Stimulated activated CD4-positive, alpha-beta T cell treated with anti-CD3 and anti-CD28 coated beads, Interleukin-1b, Interleukin-23, amount 100 ng/mL, for 1 hour (primary cell): ENCODE measurements at places on chromosomes 16 and 17.

DNA sequence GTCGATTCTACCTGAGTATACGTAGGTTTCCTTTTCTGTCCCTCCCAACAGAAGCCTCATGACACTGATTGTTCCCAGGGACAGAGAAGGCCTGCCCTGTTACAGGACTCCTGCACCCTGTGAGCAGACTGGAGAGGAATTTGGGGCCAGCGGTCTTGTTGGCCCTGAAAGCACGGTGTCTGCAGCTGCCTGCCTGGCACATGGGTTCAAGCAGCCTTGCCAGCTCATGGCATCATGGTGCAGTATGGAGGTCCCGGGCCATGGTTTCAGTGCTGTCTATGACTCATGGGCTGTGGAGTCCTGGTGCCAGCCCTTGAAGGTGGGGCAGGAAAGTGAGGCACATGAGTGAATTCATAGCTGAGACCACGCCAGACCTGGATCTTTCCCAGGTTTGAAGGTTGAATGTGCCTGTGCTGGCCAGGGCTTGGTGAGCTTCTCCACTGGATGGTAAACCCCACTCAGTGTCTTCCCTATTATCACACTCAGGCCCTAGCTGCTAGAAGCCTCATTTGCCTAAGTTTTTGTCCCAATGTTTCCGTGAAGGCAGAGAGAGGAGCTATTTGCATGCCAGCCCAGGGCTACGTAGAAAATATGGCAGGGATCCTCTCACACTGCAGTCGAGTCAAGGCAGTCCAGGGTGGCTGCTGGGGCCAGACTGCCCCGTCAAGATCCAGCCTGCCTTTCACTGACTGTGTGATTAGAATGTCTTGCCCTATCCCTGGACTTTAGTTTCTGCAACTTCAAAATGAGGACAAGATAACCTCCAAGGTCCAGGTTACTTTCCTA is 277.2 kb upstream of the CCL2 start:
- DNase-seq = no peak

- no peak for DNase-seq
These were observed 177.8 kb upstream of the GSE1 start for GRCh38 chr16:85435286-85435685.

GRCh38 chr17:55492781-55493341 is 18.4 kb downstream of the SMIM36 start:
- DNase-seq = no peak

GRCh38 chr17:83183145-83183948 is 103.9 kb downstream of the METRNL start:
- no peak for DNase-seq

- no peak for DNase-seq
These were observed 592 bp downstream of the GCSH start for GRCh38 chr16:81095653-81095952.

- no peak for DNase-seq
These were observed 71.3 kb downstream of the AMFR start for GRCh38 chr16:56354016-56354415.

- no peak for DNase-seq
These were observed 44.4 kb upstream of the SCNN1B start for GRCh38 chr16:23257682-23258081.

GRCh38 chr17:82177276-82177675 is 35.4 kb downstream of the CCDC57 start:
- no peak for DNase-seq

GRCh38 chr16:51637770-51638094 is 486.7 kb upstream of the SALL1 start:
- DNase-seq = no peak

- DNase-seq = no peak
These were observed 111.2 kb downstream of the SHISA9 start for GRCh38 chr16:13012601-13013000.

- DNase-seq = no peak
These were observed 291.1 kb downstream of the FOXL1 start for GRCh38 chr16:86869288-86870022.

DNA sequence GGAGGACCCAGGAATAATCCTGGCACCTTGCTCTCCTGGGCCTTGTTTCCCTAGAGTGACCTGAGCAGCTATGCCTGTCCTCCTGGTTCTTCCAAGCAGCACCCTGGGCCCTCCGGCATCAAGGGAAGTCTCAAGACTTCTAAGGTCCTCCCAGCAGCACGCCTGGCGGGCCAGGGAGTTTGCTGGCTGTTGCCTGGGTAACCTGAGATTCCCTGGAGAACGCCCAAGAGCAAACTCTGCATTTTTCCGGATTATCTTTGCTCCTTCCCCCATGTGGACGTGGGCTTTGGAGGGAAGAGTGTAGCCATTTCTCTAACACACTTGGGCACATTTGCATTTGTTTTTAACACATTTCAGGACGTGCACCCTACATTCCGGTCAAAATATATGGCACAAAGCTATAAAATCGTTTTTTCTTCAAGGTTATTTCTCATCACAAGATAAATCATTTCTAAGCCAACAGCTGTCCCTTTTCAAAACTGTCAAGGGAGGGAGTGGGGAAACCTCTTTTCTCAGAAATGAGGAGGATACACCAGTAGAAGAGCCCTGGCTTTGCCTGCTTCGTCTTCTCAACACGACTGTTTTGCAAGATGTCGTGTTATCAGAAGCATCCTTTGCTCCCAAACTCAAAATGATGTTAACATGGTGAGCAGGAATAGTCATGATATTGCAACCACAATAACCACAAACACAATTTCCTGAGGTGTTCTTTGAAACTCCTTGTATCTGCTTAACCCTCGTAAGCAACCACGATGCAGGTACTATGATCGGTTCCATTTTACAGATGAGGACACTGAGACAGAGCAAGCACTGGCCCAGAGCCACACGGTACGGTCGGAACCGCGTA is 116.5 kb downstream of the ADCY9 start:
- DNase-seq = no peak

DNA sequence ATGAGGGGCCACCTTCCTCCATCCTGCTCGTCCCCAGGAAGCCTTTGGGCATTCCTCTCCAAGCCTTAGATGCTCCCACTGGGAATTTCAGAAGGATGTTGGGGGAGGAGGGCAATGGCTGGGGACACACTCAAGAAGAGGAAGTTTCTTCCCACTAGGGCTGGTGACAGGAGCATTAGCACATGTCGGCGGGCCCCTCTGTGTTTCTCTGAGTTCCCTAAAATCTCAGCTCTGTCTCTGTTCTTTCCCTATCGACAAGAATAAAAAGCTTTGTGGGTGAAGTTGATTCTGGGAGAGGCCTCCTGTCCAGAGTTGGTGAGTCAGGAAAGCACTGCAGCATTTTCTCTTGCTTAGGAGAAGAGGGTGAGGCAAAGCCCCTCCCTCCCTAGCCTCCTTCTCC is 19.7 kb upstream of the C17orf107 start:
- DNase-seq = no peak

DNA sequence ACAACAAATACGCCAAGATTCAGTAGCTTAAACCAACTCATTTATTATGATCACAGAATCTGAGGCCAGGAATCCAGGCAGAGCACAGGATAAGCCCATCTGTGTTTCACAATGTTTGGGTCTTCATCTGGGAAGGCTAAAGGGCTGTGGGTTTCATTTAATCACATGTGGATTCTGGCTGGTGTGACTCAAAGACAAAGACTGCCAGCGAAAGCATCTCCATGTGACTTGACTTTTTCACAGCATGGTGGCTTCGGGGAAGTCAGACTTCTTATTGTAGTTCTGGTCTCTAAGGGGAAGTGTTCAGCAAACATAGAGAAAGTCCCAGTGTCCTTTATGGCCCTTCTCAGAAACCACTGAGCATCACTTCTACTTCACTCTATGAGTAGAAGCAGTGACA is 1014.4 kb upstream of the GOT2 start:
- no peak for DNase-seq

DNA sequence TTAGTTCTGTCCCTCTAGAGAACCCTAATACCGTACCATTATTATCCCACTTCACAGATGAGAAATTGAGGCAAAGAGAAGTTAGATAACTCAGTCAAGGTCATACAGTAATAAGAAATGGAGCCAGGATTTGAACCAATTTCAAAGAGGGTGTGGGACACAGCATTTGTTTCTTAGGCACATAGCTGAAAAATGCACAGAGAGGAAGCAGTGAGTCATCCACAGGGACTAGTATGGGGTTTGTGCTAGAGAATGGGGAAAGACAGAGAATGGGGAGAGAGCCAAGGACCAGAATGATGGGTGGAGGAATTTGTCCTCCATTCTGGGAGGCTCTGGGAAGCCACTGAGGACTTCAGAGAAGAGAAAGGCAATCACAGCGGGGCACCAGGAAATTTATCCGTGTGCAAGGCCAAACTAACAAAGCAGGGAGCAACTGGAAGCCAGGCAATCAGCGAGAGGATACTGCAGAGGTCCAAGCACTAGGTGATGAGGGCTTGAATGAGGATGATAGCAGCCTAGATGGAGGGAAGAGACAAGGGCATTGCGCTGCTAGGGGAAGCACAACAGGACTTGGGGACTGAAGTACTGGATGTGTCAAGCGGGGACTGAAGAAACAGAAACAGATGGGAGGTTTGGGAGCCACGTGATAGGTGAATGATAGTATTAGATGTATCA is 78.1 kb upstream of the ZFHX3 start:
- DNase-seq = no peak

DNA sequence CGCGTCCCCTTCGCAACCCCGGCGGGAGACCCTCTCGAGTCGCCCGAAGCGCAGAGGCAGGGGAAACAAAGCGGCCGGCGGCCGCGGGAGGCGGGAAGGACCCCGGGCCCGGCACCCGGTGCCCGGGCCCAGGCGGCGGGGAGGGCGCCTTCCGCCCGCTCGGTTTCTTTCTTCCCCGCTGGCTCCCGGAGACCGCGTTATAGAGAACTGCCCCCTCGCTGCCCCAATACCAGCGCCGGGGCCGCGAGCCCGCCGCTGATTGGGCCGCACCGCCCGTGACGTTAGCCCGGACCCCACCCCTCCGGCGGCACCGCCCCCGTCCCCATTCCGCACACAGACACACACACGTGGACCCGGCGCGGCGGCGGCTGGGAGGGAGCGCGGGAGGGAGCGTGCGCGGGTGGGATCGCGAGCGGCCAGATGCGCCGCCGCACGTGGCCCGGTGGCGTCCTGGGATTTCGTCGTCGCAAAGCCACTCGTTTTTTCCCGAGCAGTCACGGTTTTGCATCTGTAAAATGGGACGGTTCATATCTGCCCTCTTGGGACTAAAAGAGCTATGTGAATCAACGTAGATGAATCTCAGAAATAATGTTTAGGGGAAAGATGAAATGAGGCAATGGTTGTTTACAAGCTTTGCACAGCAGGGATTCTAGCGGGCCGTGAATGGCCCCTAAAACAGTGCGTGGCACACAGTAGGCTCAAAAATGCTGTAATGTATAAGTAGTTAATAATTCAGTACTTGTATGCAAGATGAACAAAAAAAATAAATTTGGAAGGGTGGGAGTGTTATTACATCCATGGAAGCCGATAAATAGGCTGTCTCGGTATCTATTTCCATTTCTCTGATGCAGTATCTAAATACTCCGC is at the start of gene EPOP:
TSS of gene EPOP (minus strand) at position 209 of the 867 bp plus-strand sequence. CDS start 462 bp downstream, outside the sequence.
- peak; percentile 91 for DNase-seq

DNA sequence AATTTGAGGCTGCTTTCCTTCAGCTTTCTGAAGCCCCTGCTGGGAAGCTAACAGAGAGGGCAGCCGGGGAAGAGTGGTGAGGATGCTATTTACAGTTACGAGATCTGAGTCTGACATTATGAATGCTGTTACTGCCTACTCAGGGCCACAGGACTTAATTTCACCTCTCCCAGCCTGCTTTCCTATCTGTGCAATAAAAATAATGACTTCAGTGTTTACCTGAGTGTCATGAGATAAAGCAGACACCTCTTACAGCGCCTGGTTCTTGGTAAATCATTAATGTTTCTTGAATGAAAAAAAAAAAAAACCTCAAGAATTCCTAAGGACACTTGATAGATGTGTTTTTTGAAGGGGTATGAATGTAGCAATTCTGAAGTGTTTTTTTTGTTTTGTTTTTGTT is 24.2 kb upstream of the CPHXL start:
- DNase-seq = no peak

DNA sequence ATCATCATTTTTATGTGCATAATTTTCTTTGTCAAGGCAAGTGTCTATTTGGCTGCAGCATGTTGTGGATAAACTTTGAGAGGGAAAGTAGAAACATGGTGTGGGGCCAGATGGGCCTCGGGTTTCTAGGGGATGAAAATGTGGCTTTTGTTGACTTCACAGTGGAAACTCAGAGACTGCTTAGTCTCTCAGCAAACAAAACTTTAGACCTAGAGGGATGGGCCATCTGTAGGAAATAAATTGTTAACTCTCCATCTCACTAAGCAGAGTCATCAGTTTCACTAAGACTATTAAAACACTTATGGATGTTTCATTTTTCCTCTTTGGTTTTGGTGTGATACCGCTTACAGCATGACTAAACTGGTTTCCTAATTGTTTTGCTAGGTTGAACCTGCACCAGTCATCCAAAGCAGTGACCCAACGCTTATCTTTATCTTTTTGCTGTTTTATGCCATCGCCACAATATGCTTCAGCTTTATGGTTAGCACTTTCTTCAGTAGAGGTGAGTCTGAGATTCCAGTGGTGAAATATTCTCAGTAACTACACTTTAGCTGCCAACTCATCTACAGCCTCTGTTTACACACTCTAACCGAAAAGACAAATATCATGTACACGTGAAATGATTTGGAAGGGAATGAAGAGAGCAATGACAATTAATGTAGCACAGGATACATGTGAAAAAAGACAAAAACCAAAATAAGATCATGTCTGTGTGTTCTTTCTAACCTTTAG is 60.6 kb upstream of the CRYM start:
- DNase-seq = no peak

DNA sequence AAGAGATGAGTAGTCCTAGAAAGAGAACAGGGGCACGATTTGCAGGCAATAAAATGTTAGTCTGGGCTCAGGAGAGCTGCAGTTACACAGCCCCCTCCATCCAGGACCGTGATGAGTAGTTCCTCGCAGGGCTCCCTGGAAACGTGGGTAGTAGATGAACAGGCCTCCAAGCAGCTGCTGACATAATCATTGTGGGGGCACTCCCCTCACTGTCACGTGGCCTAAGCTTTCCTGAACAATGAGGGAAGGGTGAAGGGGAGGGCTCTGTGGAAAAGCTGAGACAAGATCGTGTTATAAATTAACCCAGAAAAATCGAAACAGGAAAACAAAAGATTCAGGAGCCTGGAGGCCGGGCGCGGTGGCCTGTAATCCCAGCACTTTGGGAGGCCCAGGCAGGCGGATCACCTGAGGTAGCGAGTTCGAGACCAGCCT is 1.3 kb upstream of the PER1 start:
- DNase-seq = no peak

DNA sequence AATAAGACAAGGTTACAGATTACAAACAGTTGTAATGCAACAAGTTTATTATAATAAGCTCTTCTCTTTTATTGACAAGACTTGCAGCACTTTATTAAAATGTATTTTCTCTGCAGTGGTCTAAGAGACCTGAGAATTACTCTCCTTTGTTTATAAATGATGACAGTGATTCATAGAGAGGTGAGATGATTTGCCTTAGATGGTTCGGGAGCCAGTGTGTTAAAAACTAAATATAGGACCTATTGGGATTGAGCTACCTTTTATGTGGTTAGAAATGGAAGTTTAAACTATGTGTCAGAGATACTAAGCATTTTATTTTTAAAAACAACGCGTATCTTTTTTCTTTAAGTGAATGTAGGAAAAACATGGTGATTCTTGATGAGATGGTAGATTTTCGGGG is 2.9 kb upstream of the KRTAP3-3 start:
- no peak for DNase-seq
